ENCODE measurements at places on chromosomes 7 and 10.

DNA sequence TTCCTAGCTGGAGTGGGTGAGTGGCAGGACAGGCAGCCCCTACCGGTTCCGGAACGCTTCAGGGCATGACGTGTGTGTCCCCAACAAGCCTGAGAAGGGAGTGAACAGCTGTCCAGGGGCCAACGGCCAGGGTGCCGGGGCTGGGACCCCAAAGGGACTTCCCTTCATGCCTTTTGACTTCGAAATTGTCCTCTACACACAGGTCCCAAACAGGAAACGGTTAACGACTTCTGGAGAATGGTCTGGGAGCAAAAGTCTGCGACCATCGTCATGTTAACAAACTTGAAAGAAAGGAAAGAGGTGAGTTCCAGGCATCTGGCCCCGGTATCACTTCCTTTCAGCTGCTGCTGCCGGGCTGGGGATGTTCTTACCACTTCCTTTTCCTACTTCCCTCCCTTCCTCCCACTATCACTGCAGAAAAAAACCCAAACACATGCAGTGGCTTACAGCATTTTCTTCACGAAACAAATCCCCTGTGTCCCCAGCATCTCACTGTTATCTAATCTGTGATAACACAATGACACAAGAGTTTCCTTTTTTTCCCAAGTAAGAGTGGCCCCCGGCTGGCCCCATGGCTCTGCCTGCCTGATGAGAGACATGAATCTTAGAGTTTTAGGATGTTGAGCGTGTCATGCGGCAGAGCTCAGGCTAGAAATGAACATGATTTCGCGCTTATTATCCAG is 63.2 kb downstream of the MKI67 start:
- DNase-seq: no peak

- no peak for DNase-seq
Measured at GRCh38 chr7:16801111-16801542, 3.7 kb downstream of the AGR2 start.

DNA sequence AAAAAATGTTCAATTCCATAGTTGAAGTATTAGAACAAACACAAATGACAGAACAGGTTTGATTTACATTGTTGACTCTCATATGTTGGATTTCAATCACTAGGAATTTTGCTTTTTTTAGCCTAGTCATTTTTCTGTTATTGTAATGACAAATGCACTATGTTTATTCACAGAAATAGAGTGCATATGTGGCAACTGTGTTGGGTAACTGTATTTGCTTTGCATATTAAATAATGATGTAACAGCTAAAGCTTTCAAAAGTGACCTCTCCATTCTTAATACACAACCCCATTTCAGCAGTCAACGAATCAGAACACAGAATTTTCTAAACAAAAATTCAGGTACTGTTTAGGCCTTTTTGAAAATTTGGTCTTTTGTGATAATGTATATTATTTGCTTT is 54.0 kb upstream of the SLC26A5 start:
- no peak for DNase-seq

- no peak for DNase-seq
Measured at GRCh38 chr7:98826811-98827231, 43.0 kb downstream of the TMEM130 start.

DNA sequence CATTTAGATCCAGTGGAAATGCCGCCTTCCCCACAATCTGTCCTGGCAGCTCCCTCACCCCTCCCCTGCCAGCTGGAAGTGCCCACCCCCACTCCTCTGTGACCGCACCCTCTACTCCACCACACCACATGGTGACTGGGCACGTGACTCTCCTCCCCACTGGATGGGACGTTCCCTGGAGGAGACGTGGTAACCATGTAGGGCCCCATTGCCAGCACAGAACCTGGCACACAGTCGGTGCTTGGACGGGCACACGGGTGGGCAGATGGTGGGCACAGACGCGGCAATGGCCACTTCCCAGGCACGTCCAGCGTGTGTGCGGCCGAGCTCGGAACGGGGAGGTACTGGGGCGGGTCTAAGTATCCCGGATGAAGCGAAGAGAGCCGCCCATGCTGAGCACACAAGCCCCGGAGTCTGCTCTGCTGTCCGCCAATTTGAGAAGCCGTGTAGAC is 245.6 kb downstream of the MAD1L1 start:
- no peak for DNase-seq

DNA sequence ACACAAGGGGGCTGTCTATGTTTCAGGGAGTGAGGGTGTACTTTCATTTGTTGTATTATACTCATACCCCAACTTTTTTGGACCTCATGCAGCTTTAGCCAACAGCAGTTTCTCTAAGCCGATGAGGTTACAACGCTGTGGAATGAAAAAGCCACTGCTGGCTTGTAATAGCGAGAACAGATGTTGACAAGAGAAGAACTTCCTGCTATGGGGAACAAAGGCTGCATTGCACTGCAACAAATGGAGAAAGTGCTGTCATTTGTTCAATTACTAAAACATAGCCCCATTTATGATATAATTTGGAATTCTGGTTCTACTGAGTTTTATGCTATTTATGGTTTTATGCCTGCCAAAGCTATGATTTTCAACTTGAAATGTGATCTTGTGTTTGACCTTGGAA is 104.2 kb upstream of the TMEM72 start:
- DNase-seq: no peak

GRCh38 chr7:34839645-34840044 is 181.6 kb downstream of the NPSR1 start:
- no peak for DNase-seq

- no peak for DNase-seq
Measured at GRCh38 chr7:79789584-79790345, 336.3 kb upstream of the MAGI2 start.

DNA sequence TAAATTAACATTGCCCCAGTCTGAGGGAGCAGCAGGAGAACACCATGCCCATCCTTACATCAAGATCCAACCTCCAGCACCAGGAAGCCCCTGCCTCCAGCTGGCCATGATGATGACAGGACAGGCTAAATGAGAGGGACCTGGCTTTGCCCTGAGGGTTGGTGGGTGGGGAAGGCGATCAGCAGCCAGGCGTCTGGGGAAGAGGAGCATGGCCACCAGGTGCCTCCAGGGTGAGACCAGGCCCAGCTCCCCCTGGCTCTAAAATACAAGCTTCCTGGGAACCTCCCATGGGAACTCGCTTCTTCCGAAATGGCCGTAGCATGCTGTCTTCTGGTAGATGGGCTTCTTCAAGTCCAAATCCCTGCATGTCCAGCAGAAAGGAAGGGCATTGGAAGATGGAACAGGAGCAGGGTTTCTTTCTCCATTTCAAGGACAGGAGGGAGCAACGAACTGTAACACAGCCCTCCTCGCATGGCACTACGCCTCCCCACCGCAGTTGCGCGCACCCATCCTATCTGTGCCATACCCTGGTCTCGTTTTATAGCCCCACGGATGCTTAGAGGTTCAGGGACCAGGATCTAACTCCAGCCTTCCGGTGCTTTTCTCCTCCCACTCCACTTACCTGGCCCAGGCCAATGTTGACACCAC is 15.8 kb downstream of the MAT1A start:
- DNase-seq: no peak

DNA sequence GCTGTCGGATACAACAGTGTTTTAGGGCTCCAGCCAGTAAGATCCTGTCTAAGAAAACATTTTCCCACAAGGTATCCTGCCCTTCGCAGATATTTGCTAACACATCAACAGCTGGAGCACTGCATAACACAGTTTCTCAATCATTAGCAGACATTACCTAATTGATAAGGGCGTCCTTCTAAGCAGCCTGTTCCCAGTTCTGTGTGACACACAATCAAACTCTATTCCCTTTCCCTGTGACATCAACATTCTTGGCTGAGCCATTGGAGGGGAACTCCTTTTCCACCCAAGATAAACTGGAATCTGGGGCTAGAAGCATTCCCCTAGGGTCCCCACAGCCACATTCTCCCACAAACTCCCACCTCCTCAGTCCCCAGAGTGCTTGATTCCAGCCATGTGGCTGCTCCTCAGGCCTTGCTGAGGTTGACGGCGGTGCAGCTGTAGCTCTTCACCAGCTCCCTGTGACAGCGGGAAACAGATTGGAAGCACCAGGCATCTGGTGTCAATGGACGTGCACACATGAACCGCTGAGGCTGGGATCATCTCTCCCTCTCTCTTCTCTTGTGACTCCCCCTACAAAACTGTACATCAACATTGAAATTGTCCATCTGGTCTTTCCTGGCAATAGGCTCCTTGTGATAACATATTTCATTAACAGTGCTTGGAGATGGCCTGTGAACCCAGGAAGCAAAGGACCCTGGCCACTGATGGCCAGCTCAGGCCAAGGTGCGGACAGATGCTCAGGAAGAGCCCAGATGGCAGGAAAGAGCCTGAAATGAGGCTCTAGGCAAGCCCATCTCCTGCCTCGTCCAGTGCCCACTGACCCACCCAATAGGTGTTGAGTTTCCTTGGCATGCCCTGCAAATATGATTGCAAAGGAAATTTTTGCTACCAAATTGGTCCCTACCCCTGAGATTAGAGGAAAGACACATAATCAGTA is 131.1 kb upstream of the TBX20 start:
- DNase-seq: no peak

- no peak for DNase-seq
Measured at GRCh38 chr7:89887489-89887888, 266.8 kb upstream of the STEAP1 start.

GRCh38 chr10:121530481-121531075 is 67.7 kb downstream of the FGFR2 start:
- no peak for DNase-seq

- no peak for DNase-seq
Measured at GRCh38 chr7:32169228-32169627, 99.0 kb upstream of the PDE1C start.

DNA sequence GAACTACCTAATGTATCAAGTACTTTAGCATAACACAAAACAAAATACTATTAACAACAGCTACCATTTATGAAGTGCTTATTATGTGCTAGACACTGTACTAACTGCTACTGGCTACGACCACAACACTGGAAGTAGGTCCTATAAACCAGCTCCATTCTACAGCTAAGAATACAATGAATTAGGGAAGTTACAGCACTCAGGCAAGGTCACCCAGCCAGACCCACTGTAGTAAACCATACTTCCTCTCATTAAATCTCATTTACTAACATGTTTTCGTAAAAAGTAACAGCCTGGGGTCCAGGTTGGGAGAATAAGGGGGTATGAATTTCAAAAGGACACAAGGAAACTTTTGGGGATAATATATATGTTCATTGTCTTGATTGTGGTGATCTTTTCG is 25.4 kb downstream of the NAPEPLD start:
- DNase-seq: no peak

- DNase-seq: no peak
Measured at GRCh38 chr7:3861386-3861785, 560.3 kb downstream of the SDK1 start.

GRCh38 chr10:97081621-97082235 is 104.0 kb downstream of the SLIT1 start:
- no peak for DNase-seq

DNA sequence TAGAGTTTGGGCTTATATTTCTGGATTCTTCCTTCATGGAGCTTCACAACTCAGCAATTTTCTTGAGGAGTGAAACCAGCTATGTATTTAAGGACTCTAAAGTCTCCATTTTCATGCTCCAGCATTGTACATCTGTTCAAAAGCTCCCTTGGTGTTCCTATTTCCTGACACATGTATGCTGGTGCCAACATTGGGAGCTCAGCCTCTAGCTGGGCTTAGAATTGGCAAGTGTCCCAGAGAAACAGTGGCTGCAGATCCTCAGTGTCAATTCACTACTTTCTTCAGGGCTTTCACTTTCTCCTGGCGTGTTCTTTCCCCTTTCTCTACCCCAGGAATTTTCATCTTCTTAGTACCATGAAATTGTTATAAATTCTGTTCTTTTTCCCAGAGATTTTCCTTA is 103.1 kb downstream of the ZNF467 start:
- DNase-seq: no peak

DNA sequence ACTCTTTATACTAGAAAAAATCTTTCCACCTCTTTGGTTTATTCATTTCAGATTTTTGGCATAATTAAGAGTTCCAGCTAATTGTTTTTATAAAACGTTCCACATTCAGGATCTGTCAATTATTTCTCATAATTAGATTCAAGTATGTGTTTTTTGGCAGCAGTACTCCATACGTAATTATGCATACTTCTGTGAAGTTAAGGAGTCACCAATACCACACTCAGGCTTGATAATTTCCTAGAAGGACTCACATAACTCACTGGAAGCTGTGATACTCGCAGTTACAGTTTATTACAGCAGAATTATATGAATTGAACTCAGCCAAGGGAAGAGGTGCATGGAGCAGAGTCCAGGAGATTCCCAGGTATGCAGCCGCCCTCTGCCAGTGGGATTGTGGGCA is 290.5 kb upstream of the AKR1E2 start:
- no peak for DNase-seq

DNA sequence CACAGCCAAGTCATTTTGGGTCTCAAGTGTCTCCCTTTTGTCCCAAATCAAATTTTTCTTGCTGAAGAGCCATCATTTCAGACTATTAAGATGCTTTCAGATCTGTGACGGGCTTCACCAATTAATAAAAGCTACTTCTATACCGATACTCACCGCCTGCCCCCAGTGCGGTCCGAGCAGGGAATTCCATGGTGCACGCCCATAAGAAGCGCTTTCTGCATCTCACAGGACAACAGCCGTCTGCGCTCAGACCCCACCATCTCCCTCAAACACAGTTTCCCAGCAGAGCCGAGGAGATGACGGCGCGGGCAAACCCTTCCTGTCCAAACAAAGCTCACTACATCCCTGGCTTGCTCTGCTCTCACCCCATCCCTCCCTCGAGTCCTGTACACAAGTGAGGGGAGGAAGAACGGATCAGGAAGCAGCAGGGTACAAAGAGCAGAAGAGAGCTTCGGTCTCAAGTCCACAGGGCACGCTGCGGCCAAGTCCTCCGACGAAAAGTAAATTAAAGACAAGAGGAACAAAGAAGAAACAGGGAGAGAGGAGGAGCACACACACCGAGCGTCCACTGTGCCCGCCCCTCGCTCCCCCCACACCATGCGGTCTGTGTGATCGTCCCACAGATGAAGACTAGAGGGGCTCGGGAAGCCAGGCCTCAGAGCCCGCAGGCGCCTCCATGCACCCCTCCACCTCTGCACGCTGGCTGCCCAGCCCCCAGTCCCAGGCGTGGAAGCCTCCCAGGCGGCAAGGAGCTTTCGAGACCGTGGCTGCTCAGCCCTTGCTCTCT is 121.9 kb downstream of the MAD1L1 start:
- no peak for DNase-seq

GRCh38 chr7:130960208-130960988 is 226.4 kb upstream of the KLF14 start:
- DNase-seq: peak; percentile 14

DNA sequence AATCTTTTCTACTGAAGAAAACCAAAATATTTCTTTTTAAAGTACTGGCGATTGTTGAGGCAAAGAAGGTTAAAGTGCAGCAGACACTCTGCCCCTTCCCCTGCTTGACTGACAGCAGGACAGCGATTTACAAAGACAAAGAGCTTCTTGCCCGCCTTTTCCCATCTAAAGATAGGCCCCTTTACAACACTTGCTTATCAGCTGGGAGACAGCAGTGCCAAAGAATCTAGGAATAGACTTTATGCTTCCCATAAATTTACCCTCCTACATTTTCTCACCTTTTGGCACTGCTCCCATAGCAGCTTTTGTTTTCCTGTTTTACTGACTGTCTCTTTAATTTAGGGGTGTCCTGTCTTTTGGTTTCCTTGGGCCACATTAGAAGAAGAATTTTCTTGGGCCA is 824.1 kb downstream of the CCSER2 start:
- DNase-seq: no peak

All from esophagus squamous epithelium (tissue), 5 donors.